Thoracic aorta (tissue), 2 donors: ENCODE measurements at places on chromosomes 2 and 18. TPM values are rescaled to one million over a fixed set of nuclear protein-coding genes. Genes with fewer than 3 reads are reported as not detected.

DNA sequence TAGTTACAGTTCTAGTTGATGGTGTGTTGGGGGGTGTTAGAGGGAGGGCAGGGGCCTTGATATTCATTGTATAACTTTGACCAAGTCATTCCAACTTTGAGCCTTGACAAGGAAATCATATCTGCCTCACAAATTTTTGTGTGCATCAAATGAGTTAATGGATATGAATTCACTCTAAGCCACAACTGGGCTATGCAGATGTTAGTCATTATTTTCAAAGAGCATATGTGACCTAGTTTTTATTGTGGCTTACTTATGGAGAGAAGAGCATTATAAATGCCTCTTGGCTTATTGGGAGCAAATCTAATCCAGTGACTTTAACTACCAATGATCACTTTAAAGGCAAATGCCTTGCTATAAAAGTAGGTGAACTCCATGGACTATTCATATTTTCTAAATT lies 250.2 kb downstream of the LPIN1 start:
- no peaks in the 10 kb centered on the region for H3K36me3 ChIP-seq
- H3K27ac ChIP-seq, result no peak overlapping the region
- H3K4me1 ChIP-seq, result no peaks in the 10 kb centered on the region
- DNase-seq, result no peak
- no peak overlapping the region for H3K4me3 ChIP-seq

Gene UNC50
- 38.2 TPM for total RNA-seq

- no peak overlapping the region for H3K27ac ChIP-seq
- DNase-seq, result no peak
- H3K27me3 ChIP-seq, result no peaks in the 10 kb centered on the region
- H3K36me3 ChIP-seq, result no peaks in the 10 kb centered on the region
These were observed 267.9 kb downstream of the FBXO15 start for GRCh38 chr18:73879766-73880165.

DNA sequence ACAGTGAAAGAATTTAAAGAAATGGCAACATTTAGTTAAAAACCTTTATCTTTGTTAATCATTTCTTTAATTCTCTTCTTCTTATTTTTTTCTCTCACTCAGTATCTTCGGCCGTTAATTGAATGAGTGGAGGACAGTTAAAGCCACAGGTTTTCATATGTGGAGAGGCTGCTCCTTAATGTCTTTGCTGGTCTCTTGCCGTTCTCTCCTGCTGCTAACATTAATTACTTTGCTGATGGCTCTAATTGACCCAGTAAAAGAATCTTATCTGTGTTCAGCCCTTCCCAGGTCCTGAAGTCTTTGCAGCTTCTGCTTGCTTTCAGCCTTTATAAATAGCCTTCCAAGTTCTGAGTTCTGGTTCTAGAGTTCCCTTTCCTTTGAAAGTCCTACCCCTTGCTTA lies 77.1 kb downstream of the ADAM23 start:
- H3K36me3 ChIP-seq, result no peaks in the 10 kb centered on the region
- H3K4me3 ChIP-seq, result no peak overlapping the region
- DNase-seq, result no peak
- no peaks in the 10 kb centered on the region for H3K27me3 ChIP-seq
- no peaks in the 10 kb centered on the region for H3K4me1 ChIP-seq
- no peak overlapping the region for H3K27ac ChIP-seq

DNA sequence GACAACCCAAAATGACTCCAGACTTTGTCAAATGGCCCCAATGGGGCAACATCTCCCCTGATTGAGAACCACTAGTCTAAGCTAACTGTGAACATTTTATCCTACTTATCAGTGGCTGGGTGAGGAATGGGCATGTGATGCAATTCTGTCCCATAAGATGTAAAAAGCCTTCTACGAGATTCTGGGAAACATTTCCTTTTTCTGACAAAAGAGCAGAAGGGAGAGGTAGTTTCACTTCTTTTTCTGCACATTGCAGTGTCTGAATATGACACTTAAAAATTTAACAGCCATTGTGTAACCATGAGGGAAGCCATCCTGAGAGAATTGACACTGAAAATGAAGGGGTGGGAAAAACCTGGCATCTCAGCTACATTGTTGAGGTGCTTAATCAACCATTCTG lies 17.3 kb upstream of the MARCHF4 start:
- no peak for DNase-seq
- no peak overlapping the region for H3K27ac ChIP-seq
- no peak overlapping the region for H3K4me3 ChIP-seq

- H3K4me3 ChIP-seq, result no peak overlapping the region
- no peaks in the 10 kb centered on the region for H3K27me3 ChIP-seq
- DNase-seq, result no peak
- no peaks in the 10 kb centered on the region for H3K4me1 ChIP-seq
These were observed 20.6 kb downstream of the EIF4E2 start for GRCh38 chr2:232571026-232571474.

DNA sequence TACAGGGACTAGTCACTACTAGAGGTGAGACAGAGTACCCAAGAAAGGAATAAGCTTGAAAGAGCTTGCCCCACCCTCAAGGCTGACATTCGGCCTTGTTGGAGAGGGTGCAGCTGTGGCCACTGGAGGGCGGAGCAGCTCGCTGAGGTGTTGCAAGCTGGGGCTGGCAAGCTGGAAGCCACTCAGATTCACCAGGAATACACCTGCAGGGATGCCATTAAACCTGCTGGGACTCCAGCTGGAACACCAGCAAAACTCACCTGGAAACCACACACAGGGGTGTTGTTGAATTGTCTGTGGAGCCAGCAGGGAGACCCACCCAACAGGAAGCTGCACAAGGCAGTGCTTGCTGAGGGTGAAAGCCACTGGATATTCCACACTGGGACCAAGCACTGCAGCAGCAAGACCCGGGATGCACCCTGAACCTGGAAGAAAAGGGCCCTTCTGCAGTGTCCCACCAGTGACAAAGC lies 26.1 kb downstream of the KCTD18 start:
- H3K4me3 ChIP-seq, result no peak overlapping the region
- H3K4me1 ChIP-seq, result no peaks in the 10 kb centered on the region
- no peaks in the 10 kb centered on the region for H3K27me3 ChIP-seq
- DNase-seq, result no peak

- H3K36me3 ChIP-seq, result peaks cover 23% of the 10 kb centered on the region
- no peak for DNase-seq
- peak overlapping the region; percentile 89 for H3K4me3 ChIP-seq
These were observed 1.1 kb downstream of the RPL37A start for GRCh38 chr2:216499641-216500218.

- no peak overlapping the region for H3K27ac ChIP-seq
- no peaks in the 10 kb centered on the region for H3K27me3 ChIP-seq
- no peaks in the 10 kb centered on the region for H3K4me1 ChIP-seq
- no peaks in the 10 kb centered on the region for H3K36me3 ChIP-seq
- no peak for DNase-seq
These were observed 217.8 kb upstream of the SH3BP4 start for GRCh38 chr2:234733795-234734600.

GRCh38 chr2:75547345-75548035 lies 13.2 kb downstream of the EVA1A start:
- no peak overlapping the region for H3K4me3 ChIP-seq
- H3K4me1 ChIP-seq, result no peaks in the 10 kb centered on the region
- H3K27me3 ChIP-seq, result no peaks in the 10 kb centered on the region
- no peaks in the 10 kb centered on the region for H3K36me3 ChIP-seq

DNA sequence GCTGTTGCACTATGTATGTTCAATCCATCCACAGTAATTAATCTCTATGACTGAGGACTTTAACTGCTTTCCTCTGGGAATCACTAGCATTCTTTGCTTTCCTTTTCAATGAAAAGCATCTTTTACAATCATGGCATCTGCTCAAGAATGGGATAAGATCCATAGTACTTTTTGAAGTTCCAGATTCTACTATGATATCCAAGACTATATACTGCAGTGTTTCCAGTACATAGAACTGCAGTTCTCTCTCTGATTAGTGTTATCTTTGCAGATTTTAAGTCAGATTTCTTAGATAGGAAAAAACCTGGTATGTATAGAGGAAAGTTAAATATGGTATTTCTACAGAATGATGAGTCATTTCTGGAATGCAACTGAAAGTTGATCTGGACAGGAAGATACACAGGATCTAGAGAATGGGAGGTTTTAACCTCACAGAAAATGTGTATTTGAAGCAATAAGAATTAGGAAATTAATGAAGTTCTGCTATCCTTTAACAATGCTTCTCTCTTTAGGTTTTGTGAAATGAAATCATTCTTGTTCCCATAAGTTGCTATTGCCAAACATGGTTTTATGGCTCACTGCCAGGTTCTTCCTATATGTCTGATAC lies 670.7 kb downstream of the ERBB4 start:
- H3K36me3 ChIP-seq, result no peaks in the 10 kb centered on the region
- H3K27ac ChIP-seq, result no peak overlapping the region
- no peaks in the 10 kb centered on the region for H3K4me1 ChIP-seq
- no peak overlapping the region for H3K4me3 ChIP-seq

DNA sequence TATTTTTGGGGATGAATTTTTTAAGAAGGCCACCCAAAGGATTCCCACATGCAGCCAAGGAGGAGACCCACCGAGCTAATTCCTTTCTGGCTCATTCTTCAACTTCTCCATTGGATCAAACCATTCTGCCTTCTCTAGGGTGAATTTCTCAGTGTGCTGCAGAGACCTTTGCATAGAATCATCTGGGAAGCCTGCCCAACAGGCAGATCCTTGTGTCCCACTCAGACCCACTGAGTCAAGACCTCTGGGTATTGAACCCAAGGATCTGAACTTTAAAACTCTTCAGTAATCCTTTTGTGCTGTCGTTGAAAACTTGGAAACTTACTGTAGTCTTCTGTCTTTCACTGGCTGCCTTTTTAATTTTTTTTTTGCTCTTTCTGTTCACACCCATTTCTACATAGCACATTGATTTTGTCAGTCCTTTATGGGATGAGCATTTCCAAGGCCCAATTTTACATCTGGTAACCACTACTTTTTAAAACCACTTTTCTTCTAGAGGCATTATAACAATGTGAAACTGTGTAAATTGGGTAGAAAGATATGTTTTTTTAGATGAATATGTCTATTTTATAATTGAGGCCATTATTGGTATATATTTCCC lies 120.2 kb downstream of the TSN start:
- H3K4me3 ChIP-seq, result no peak overlapping the region
- no peak for DNase-seq
- H3K27ac ChIP-seq, result no peak overlapping the region
- no peaks in the 10 kb centered on the region for H3K27me3 ChIP-seq

- H3K36me3 ChIP-seq, result peaks cover 63% of the 10 kb centered on the region
- no peak overlapping the region for H3K4me3 ChIP-seq
- no peak for DNase-seq
- H3K27ac ChIP-seq, result no peak overlapping the region
- H3K27me3 ChIP-seq, result no peaks in the 10 kb centered on the region
- H3K4me1 ChIP-seq, result no peaks in the 10 kb centered on the region
These were observed 18.9 kb downstream of the ADI1 start for GRCh38 chr2:3500326-3500899.

Gene VWA3B
- total RNA-seq, result not detected

DNA sequence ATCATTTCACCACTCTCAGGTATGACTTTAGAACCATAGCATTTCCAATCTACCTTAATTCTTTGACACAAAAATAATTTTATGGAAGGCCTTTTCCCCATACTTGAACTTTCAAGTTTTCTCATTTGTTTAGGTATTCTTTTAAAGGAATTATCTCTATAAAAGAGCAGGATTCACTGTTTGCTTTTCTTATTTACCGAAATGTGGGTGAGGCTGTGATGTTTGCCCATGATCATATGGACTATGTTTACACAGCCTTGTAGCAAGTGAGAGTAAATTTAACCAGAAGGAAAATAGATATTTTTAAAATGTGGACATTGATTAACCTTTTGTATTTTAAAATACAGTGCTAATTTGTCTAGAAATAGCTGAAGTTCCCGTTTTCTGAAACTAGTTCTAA lies 26.3 kb downstream of the CAB39 start:
- H3K4me3 ChIP-seq, result no peak overlapping the region
- H3K36me3 ChIP-seq, result no peaks in the 10 kb centered on the region
- DNase-seq, result no peak
- H3K4me1 ChIP-seq, result peaks cover 38% of the 10 kb centered on the region
- no peaks in the 10 kb centered on the region for H3K27me3 ChIP-seq
- peak overlapping the region; percentile 52 for H3K27ac ChIP-seq
